Hematopoietic multipotent progenitor cell treated with erythropoietin and hydrocortisone succinate and interleukin-3 and kit ligand, for 4 days (in vitro differentiated cells): ENCODE measurements at places on chromosomes 7 and 10.

DNA sequence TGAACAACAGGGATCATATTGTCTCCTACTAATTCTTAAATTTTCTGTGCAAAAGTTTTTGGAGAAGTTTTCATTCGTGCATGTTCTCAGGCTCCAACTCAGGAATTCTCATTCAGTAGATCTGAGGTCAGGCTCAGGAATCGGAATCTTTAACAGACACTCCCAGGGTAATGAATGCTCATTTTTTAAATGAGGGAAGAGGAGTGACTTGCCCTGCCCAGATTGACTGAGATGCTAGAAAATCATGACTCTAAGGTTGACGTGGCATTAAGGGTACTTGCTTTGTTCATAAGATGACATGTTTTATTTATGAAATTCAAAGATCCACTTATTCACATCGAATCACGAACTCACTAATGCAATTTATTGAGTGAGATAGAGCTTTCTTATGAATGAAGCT lies 196.6 kb upstream of the NPVF start:
- no peak for DNase-seq

DNA sequence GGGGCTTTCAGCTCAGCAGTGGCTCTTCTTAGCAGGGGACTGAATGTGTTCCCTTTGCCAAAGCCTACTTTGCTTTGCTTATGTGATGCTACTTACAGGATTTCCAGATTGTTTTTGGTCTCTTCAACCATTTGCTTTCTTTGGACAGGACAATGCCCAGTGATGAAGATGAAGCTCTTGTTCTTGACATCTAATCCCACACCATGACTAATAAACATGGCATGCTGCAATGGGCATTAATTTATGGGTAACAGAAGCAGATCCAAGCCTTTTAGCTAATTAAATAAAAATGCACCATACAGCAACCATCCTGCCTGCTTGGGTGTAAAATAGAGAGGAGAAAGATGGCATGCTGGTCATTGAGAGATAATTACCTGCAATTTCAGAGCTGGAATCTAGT lies 175.5 kb upstream of the ITGB1 start:
- DNase-seq: no peak

GRCh38 chr7:50155755-50156154 lies 62.7 kb upstream of the ZPBP start:
- no peak for DNase-seq

GRCh38 chr7:120332433-120332832 lies 59.5 kb downstream of the KCND2 start:
- DNase-seq: no peak

GRCh38 chr10:15369256-15370211 lies 1.6 kb downstream of the FAM171A1 start:
- DNase-seq: peak; percentile 18

DNA sequence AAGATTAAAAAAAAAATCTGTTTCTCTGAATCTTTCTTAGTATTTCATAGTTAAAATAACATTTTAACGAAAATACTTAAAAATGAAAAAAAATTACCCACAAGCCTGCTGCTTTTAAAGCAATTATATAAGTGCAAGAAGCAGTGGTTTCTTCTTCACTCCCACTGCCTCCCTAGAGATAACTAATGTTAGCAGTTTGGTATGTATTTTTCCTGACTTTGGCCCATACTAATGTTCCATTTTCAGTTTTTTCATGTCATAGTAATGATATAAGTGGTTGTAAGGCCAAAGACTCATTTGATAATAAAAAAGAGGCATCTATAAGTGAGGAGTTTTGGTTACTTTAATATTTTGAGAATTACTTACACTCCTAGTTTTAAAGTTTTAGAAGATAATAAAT lies 24.3 kb upstream of the LAMB1 start:
- DNase-seq: no peak

GRCh38 chr10:31071232-31072005 lies 39.8 kb upstream of the ZNF438 start:
- DNase-seq: no peak

DNA sequence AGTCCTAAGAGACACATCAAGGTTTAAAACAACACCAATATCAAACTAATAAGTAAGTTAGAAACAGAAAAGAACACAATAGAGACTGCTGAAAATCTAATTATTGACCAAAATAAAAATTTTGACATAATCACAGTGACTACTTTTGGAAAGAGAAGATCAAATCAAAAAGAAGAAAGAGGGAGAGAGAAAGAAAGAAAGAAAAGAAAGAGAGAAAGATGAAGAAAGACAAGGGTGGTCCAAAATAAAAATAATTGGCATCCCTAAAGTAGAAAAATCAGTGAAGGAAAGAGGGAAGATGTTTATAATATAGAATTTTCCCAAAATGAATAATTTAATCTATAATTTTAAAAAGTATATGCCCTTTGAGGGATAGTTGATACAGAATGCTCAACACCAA lies 118.8 kb upstream of the VIPR2 start:
- DNase-seq: no peak

GRCh38 chr10:92816091-92816531 lies 32.2 kb upstream of the EXOC6 start:
- no peak for DNase-seq

GRCh38 chr10:101839416-101840063 lies 4.1 kb downstream of the KCNIP2 start:
- peak; percentile 72 for DNase-seq

GRCh38 chr7:140915935-140916555 lies 8.7 kb downstream of the BRAF start:
- DNase-seq: no peak

DNA sequence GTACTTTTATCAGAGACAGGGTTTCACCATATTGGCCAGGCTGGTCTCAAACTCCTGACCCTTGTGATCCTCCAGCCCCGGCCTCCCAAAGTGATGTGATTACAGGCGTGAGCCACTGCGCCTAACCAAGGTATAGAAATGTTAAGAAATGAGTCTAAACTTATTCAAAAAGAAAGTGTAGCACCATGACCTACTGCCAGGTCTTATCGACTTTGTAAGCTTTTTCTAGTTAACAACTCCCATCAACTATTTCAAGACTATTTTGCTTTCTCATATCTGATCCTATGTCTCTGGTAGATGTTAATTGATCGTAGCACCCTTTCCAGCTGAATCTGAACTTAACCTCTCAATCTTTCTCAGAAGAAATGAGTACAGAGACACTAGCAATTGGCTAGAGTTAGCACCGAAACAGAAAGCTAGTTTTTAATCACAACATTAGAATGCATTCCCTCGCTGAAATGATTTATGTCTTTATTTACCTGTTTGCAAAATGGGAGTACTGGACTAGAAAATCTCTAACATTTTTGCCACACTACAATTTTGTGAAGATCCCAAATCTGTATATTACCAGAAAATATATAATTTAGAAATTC lies 114.0 kb upstream of the HGF start:
- no peak for DNase-seq

- peak; percentile 38 for DNase-seq
Observed at GRCh38 chr7:55641811-55642210, 69.5 kb upstream of the VOPP1 start.

DNA sequence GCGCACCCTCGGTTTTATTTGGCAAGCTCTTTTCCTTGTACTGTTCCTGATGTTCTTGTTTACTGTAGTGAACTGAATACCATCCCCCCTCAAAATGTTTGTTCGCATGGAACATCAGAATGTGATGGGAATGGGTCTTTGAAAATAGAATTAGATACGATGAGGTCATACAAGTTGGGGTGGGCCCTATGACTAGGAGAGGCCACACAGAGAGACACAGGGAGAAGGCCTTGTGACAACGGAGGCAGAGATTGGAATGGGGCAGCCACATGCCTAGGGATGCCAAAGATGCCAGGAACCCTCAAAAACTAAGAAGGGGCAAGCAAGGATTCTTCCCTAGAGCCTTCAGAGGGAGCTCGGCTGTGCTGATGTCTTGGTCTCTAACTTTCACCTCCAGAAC lies 123.6 kb downstream of the FAM204A start:
- no peak for DNase-seq

GRCh38 chr10:130763491-130763890 lies 548.0 kb downstream of the TCERG1L start:
- no peak for DNase-seq

DNA sequence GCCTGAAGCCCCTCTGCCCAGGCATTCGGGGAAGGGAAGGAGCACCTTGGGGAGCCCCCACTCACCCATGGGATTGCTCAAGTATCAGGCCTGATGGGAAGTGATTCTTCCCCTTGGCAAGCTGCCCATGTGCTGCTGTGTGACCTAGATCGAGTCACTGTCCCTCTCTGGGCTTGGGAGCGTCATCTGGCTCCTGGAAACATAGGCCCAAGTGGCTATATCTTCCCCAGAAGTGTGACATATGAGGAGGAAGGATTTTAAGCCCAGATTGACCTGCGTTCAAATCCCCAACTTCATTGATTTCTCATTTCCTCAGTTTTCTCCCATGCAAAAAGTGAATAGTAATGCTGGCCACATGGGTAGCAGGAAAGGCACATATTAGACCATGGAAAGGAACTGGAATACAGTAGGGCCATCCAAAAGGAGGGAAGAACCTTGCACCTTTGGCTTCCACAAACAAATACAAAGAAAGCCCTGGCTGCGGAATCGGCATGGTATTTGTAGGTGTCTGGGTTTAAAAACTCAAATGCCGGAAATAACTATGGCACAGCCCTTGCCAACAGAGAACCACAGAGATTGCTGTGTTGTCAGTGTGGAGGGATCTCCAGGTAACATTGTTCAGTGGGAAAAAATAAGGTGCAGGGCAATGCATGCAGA lies 169.5 kb upstream of the ZMIZ1 start:
- no peak for DNase-seq

- DNase-seq: peak; percentile 21
Observed at GRCh38 chr7:121510302-121510701, 114.2 kb upstream of the FAM3C start.

DNA sequence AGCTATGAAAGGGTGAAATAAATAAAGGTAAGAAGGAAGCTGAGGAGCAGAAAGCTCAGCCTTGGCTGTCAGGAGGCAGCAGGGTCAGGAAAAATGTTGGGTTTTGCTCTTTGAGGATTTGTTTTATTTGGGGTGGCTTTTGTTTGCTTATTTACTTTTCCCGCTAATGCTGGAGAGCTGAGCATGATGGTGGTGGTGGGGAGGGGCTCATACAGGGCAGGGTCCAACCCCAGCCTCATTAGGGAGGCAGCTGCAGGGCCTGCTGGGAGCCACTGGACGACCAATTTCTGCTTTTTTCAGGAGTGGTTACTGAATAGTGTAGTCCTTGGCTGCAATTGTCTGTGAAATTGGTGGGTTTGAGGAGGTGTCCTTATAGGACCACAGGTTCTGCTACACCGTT lies 36.3 kb downstream of the CCM2 start:
- DNase-seq: no peak

DNA sequence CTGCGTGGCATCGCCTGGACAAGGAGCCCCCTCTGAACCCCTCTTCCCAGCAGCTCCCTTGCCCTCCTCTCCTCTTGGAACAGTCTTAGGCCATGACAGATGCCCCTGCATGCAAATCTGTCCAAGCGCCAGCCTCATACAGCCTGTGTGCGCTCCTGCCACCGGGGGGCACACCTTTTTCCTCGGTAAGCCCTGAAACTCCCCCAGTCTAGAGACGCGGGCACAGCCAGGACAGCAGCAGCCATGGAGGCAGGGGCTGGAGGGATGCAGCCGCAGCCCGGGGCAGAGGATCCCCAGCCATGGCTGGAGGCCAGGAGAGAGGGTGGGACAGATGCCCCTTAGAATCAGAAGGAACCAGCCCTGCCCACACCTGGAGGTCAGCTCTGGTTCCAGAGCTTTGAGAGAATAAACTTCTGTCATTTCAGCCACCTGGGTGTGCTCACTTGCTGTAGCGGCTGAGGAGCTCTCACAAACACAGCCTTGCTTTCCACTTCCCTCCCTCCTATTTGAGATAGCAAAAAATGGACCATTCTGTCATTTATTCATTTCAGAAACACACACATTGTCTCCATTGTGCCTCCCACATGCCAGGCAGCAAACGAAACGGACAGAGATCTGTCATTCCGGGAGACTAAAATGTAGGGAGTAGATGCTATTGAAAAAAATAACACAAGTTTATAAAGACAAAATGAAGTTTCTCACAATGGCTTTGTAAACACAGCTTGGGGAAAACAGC lies 241.5 kb downstream of the WDR37 start:
- DNase-seq: peak; percentile 24

- no peak for DNase-seq
Observed at GRCh38 chr10:80163741-80164341, 31.3 kb downstream of the PLAC9 start.

GRCh38 chr10:6558759-6559461 lies 21.2 kb downstream of the PRKCQ start:
- DNase-seq: peak; percentile 66

DNA sequence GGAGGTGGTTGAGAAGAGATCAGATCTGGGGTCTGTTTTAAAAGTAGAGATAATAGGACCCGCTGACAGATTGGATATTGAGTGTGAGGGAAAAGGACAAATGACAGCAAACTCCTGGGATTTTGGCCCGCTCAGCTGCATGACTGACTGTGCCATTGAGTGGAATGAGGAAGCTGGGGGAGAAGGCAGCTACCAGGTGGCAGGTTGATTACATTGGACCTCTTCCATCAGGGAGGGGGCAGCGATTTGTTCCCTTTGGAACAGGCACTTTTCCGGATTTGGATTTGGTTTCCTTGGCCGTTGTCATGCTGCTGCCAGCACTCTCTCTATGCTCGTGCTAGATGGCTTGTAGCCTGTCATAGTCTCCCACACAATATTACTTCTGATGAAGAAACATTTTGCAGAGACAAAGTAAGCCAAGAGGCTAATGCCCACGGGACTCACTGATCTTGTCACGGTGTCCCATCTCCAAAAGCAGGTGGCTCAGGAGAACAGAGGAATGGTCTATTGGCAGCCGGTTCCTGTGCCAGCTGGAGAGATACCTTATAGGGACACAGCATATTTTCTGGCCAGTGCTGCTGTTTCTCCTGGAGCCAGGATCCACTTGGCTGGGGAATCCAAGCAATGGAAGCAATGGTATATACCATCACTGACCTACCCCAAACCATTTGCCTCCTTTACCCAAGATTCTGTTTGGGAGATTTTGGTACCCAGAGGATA lies 69.1 kb upstream of the WAC start:
- DNase-seq: no peak

GRCh38 chr7:11858622-11859302 lies 26.8 kb upstream of the THSD7A start:
- DNase-seq: no peak

- no peak for DNase-seq
Observed at GRCh38 chr7:119028736-119029135, 804.2 kb downstream of the ANKRD7 start.

- no peak for DNase-seq
Observed at GRCh38 chr7:95737828-95738505, 34.4 kb upstream of the DYNC1I1 start.

- DNase-seq: no peak
Observed at GRCh38 chr7:142884286-142884640, 1.3 kb downstream of the TRPV6 start.
